ENCODE measurements at places on chromosomes 5 and 9.

DNA sequence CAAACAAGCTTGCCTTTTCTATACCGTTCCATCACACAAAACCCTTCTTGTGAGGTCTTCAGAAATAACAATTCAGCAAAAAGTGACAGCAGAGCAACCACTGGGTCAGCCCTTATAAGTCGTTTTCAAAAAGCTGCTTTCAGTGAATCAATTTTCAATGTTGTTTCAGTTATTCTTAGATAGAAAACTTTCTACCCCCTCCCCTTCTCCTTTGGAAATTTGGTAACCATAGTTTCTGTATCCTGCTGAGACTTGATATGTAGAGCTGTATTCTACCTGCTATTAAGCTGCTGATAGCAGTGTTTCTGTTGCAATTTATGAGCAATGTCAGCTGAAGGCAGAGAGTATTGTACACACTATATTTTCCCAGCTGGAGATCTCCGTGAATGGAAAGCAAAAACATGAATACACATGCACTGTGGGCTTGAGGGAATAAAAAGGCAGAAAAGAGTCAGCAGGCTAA is 75.7 kb downstream of the ZNF608 start:
- no peak for DNase-seq

DNA sequence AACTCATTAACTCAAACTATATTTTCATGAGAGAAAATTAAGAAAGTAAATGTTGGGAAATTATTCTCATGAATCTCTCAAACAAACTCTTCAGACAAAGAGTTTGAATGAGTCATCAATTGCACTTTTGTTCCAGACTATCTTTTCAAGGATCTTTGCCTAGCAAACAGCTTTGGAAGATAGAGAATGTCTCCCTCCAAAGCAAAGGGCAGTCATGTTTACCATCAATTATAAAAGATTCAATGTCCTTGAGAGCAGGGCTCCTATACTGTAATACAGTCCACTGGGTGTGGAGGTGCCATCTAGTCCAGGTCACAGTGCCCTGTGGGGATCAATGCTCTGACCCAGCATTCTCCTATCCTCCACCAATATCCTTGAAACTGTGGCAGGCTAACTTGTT is 1429.3 kb downstream of the EFNA5 start:
- DNase-seq = no peak

DNA sequence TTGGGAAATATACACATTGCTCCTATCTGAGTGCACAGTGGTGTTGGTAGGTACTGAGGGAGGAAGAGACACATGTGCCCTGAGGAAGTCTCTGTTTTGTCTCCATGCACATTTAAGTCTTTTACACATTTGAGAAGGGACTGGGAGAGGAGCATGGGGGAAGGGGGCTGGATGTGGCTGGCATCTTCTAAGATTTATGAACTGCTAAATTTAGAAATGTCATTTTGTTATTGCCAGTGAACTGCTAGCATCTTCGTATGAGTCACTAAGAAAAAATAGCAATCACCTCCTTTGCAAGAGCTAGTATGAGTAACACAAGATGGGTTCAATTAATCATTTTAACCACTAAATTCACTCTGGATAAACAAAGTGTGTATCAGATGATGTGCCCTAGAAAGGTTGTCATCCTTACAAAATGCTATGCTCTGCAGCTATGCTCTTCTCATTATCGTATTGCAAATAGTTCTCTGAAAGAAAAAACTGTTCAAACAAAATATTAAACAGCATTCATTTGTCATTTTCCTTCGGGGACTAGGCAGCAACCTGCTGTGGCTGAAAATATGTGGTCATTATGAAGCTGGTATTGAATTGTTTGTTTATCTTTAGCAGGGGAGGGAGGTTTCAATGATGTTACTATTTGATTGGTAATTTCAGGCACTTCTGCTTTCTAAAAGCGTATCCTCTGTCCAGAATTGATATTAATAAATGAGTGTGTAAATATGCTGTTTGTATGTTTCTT is 236.5 kb downstream of the DMRTA1 start:
- DNase-seq = no peak

DNA sequence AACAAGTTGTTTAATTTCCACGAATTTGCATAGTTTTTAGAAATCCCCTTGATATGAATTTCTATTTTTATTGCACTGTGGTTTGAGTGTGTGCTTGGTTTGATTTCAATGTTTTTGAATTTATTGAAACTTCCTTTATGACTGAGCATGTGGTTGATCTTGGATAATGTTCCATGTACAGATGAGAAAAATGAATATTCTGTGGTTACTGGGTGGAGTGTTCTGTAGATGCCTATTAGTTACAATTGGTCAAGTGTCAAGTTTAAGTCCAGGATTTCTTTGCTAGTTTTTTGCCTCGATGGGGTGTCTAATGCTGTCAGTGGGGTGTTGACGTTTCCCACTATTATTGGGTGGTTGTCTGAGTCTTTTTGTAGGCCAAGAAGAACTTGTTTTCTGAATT is 319.5 kb upstream of the ACTBL2 start:
- DNase-seq = no peak

GRCh38 chr9:119369680-119370366 is 588 bp upstream of the BRINP1 start:
- no peak for DNase-seq
